ENCODE measurements at places on chromosomes 6 and 20. TPM values are rescaled to one million over a fixed set of nuclear protein-coding genes. Genes with fewer than 3 reads are reported as not detected.

The SLC32A1 gene
- total RNA-seq = not detected

The CDH4 gene
- under 0.01 TPM for total RNA-seq

The POM121L2 gene
- not detected for total RNA-seq

The HCRTR2 gene
- not detected for total RNA-seq

The RIMS4 gene
- total RNA-seq = not detected

The IL17A gene
- total RNA-seq = not detected

The ENPP3 gene
- 0.51 TPM for total RNA-seq

The CDK19 gene
- total RNA-seq = 6.8 TPM

The NKAPL gene
- under 0.01 TPM for total RNA-seq

The OPRL1 gene
- 2.7 TPM for total RNA-seq

The SSTR4 gene
- total RNA-seq = not detected

The PIM1 gene
- total RNA-seq = 0.64 TPM

The ULBP2 gene
- total RNA-seq = 1.4 TPM

The NOP56 gene
- total RNA-seq = 104 TPM

The KCNK16 gene
- not detected for total RNA-seq

The TINAG gene
- total RNA-seq = not detected

The MRAP2 gene
- 4.6 TPM for total RNA-seq

The HDGFL1 gene
- total RNA-seq = not detected

The PRRT1 gene
- under 0.01 TPM for total RNA-seq

The ENPP1 gene
- 0.13 TPM for total RNA-seq

The ERVFRD-1 gene
- total RNA-seq = under 0.01 TPM

The OR12D3 gene
- total RNA-seq = not detected

The EBF4 gene
- 0.77 TPM for total RNA-seq

The SOX4 gene
- 67.5 TPM for total RNA-seq

The SLC17A2 gene
- total RNA-seq = not detected
